AML-193 (cell line): ENCODE measurements at places on chromosomes 4 and X.
A peak's percentile ranks its signal among the peaks of the same experiment; 100 is the strongest.

DNA sequence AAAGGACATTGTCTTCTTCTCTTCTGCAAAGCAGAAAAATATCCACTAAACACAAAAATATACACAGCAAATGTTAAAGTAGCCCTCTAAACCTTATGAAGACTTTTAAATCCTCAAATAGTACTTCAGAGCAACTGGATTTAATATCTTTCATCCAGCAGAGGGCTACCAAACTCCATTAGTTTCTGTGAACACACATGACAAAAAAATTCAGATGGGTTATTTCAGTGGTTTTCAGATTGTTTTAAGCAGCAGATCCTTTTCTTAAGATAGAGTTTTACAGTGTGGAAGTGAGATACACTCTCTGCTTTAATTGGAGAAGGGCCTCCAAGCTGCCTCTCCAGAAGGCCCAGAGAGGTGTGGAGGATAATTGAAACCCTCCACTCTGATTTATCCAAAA, 56.7 kb downstream of the ANK2 start:
- DNase-seq: no peak

GRCh38 chr4:95758001-95758400, 81.9 kb upstream of the PDHA2 start:
- no peak for DNase-seq

DNA sequence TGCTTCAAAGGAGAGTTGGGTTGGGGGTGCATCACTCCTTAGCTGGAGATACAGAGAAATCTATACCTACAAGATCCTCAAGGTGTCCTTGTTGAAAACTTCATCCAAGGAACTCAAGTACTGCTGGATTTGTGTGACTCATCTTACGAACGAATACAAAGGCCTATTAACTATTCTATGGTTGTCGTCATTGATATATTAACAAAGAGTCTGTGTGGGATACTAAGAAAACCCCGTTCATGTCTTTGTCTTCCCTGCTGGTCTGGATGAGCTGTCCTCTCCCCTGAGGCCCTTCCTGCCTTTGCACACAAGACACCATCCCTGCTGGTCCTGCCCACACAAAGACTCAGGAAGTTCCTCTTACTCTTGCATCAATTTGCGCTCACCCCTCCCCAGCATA, 54.9 kb upstream of the IRF2 start:
- DNase-seq: peak; percentile 42

DNA sequence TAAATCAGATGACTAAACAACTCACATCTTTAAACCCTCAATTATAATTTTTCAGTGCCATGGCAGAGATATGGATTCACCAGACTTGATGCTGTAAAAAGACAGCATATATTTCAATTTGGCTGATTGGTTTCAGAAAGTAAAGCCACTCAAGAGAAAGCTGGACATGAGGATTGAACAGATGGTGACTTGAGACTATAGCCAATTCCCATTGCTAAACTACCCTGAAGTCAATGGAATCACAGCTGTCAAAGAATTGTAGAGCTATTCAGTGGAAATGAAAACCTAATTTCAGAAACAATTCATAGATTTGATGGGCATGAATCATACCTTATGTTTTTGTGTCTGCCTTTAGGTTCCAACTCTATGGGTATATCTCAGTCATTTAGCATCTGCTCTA, 510.6 kb upstream of the BOD1L1 start:
- DNase-seq: no peak

DNA sequence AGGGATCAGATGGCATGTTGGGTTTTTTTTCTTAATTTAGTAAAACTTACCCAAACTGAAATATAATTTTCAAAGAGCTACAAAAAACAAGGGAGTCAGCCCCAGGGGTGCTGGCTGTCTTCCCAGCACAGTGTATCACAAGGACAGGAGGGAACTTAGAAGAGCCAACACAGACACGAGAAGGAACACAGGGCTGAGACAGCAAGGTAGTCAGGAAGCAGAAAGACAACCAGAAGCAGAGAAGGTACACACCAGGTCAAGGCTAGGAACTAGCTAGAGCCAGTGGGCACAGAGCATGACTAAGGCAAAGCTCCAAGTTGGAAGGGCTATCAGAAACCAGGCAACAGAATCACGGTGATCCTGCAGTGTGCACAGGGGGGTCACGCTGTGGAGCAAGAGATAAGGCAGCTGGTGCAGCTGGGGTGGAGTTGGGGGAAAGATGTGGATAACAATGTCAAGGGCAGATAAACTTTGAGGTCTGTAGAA, 168.7 kb downstream of the NR3C2 start:
- no peak for DNase-seq

GRCh38 chrX:57772637-57773036, 92.6 kb upstream of the NLRP2B start:
- DNase-seq: no peak

GRCh38 chr4:109296527-109296926, 5.9 kb downstream of the COL25A1 start:
- no peak for DNase-seq
